ENCODE measurements at places on chromosomes 6 and 20. TPM values are rescaled to one million over a fixed set of nuclear protein-coding genes. Genes with fewer than 3 reads are reported as not detected.
A peak's percentile ranks its signal among the peaks of the same experiment; 100 is the strongest.

DNA sequence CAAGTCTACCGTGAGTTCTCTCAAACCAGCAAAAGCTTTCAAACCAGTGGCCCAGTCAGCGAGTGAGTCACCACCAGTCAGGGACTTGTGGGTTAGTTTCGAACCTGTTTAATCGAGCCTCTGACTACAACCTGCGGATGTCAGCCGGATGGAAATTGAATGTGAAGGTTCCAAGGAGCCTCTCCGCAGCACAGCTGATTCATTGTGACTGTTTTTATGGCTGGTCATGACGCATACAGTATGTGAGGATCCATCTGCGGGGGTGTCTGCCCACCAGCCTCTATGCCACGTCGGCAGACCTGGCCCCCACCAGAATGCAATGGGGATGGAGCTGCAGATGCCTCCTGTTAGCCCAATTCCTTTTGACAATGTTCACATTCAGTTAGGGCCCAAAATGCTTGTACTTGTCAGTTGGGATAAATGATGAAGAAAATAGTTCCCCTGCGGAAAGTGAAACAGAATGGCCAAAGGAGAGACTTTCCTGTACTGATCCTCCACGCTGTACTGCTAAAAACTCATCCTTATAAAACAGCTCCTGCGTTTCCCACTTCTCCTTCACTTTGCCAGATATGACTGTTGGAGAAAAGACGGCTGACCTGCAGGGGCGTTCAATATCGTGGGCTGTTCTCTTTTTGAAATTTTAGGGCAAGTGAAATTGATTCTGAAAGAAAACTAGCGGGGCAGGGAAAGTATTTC, 206.6 kb downstream of the TFAP2B start:
- no peaks in the 10 kb centered on the region for H3K36me3 ChIP-seq
- H3K4me3 ChIP-seq, result no peak overlapping the region
- DNase-seq, result no peak
- no peaks in the 10 kb centered on the region for H3K27me3 ChIP-seq

- peaks cover 4% of the 10 kb centered on the region for H3K27me3 ChIP-seq
- H3K36me3 ChIP-seq, result no peaks in the 10 kb centered on the region
- no peak overlapping the region for H3K27ac ChIP-seq
- DNase-seq, result no peak
Observed at GRCh38 chr6:136067731-136068341, 182.3 kb downstream of the MTFR2 start.

DNA sequence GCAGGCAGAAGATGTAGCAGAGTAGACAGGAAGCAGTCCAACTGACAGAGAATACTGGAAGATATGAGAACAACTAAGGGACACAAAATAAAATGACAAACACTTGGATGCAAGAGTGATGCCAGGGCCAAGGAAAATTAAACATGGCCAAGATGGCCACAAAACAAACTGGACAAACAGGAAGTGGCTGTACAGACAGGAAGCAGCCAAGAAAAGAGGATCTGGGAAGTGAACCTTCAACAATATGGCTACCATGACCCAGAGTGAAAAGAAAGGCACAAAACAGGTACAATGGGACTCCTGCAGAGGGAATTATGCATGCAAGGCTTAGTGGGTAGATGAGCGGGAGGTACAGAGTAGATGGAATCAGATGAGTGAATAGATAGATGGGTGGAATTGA, 29.1 kb downstream of the HLA-DPB1 start:
- H3K27me3 ChIP-seq, result peaks cover 24% of the 10 kb centered on the region
- H3K4me3 ChIP-seq, result no peak overlapping the region
- H3K36me3 ChIP-seq, result no peaks in the 10 kb centered on the region
- DNase-seq, result no peak
- no peaks in the 10 kb centered on the region for H3K4me1 ChIP-seq
- no peak overlapping the region for H3K27ac ChIP-seq

DNA sequence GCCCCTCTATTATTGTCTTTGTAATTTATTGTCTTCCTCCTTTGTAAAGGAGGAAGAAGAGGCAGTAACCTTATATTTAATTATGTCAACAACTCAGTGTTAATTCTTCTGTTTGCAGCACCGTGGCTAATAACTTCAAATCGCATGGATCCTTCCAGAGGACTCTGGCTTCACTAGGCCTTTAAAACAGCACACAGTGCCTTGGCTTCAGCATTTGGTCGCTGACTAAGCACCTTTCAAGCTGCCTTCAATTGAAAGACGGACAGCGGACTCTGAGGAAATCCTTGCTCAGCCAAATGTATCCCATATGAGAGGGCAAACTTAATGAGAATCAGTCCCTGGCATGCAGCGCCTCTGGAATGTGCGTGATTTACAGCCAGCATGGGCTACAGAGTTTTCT, 64.2 kb downstream of the SGK1 start:
- H3K27ac ChIP-seq, result no peak overlapping the region
- no peaks in the 10 kb centered on the region for H3K27me3 ChIP-seq
- DNase-seq, result no peak

GRCh38 chr6:13248584-13248985, 79.8 kb downstream of the TBC1D7 start:
- H3K4me3 ChIP-seq, result no peak overlapping the region
- H3K4me1 ChIP-seq, result no peaks in the 10 kb centered on the region
- peaks cover 5% of the 10 kb centered on the region for H3K36me3 ChIP-seq
- DNase-seq, result no peak

GRCh38 chr6:165661664-165662025, 1.4 kb downstream of the PDE10A start:
- no peaks in the 10 kb centered on the region for H3K4me1 ChIP-seq
- no peak for DNase-seq
- peak overlapping the region; percentile 7 for H3K4me3 ChIP-seq
- no peaks in the 10 kb centered on the region for H3K36me3 ChIP-seq

DNA sequence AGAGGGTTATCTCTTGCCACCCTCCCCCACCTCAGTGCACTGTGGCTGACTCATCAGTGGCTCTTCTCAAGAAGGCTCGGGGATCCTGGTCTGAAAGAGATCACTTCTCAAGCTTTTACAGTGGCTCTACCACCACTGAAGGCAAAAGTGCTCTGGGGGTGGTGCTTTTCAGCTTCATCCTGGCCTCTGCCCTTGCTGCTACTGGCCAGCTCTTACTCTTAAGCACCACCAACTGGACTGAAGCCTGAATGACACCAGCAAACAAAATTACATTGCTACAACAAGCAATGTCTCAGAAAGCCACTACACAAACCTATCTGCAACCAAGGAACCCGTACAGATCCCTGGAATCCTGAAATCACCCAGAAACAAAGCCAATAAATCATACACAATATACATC, 402.1 kb downstream of the EPHA7 start:
- no peaks in the 10 kb centered on the region for H3K27me3 ChIP-seq
- DNase-seq, result no peak
- no peak overlapping the region for H3K27ac ChIP-seq
- H3K36me3 ChIP-seq, result no peaks in the 10 kb centered on the region
- H3K4me1 ChIP-seq, result no peaks in the 10 kb centered on the region

DNA sequence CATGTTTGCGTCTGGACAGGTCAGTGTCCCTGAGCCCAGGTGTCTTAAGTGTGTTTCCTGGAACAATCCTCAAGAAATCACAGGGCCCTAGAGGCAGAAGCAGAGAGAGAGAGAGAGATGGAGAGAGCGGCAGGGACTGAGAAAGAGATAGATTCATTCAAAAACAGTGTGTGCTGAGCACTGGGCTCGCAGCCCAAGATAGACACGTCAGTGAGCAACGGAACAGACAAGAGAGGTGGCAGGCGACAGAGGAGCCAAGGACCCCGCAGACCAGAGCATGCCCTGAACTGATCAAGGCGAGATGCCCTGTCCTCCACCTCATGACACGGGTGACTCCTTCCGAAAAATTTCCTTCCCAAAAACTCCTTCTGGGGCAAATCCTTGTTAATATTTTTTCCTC, 362.0 kb upstream of the SULF2 start:
- H3K4me3 ChIP-seq, result no peak overlapping the region
- no peaks in the 10 kb centered on the region for H3K27me3 ChIP-seq
- no peaks in the 10 kb centered on the region for H3K4me1 ChIP-seq
- H3K36me3 ChIP-seq, result no peaks in the 10 kb centered on the region

DNA sequence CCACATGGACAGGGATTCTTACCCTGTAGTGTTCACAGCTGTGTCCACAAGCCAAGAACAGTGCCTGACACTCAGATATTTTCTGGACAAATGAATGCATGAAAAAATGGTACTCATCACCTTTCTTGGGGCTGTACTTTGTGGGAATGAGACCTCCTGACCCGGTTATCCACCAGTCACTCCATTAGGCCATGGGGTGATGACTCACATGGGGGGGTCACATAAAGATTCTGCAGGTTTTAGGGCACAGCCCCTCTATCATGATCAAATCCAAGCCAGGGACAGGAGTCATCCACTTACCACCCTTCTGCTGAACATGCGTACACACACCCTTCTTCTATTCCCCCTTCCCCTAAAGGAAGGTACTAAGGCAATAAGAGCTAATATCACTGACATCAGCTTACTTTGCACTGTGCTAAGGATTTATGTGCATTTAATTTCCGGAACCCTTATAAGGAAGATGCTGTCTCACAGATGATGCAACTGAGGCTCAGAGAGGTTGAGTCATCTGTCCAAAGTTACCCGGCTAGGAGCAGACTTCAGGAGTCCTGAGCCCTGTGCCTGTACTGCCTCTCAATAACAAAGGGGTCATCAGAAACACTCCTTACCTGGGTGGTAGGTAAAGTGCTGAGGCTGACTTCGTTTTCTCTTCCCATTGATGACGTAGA, 107.8 kb downstream of the NFATC2 start:
- peaks cover 37% of the 10 kb centered on the region for H3K36me3 ChIP-seq
- H3K27me3 ChIP-seq, result no peaks in the 10 kb centered on the region
- H3K4me3 ChIP-seq, result no peak overlapping the region
- H3K27ac ChIP-seq, result no peak overlapping the region

GRCh38 chr20:35592339-35592974, 23.2 kb upstream of the SPAG4 start:
- no peaks in the 10 kb centered on the region for H3K36me3 ChIP-seq
- no peaks in the 10 kb centered on the region for H3K27me3 ChIP-seq

- H3K4me1 ChIP-seq, result peaks cover 17% of the 10 kb centered on the region
- peaks cover 43% of the 10 kb centered on the region for H3K27me3 ChIP-seq
- no peak overlapping the region for H3K4me3 ChIP-seq
Observed at GRCh38 chr20:63847237-63848002, 13.9 kb upstream of the ABHD16B start.

The FOXS1 gene
- not detected for total RNA-seq

The FAM135A gene
- 7.3 TPM for total RNA-seq

The UBD gene
- 2.3 TPM for total RNA-seq

The EFCAB8 gene
- 0.27 TPM for total RNA-seq

The CST2 gene
- not detected for total RNA-seq

The RMND1 gene
- total RNA-seq, result 28.4 TPM
